ELF-1 (cell line): ENCODE measurements at places on chromosomes 16 and 17.
A peak's percentile ranks its signal among the peaks of the same experiment; 100 is the strongest.

DNA sequence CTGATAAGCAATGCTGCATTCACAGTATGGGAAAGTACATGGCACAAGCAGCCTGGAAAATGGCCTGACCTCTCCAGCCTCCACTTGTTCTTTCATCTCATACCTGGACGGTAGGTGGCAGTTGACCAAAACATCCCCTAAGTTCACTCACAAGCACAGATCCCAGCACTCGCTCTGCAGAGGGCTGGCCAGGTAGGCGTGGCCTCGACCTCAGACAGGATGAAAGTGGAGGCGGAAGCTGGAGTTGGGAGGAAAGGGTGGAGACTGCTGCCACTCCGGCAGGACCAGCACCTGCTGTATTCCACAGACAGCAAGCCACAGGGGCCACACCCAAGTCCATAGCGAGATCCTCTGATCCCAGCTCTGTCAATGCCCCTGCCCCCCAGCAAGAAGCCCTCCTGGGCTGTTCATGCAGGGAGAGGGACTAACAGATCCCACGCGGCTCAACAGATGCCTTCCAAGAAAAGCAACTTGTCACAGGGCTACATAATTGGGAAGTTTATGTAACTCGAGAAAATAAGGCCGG lies 31.3 kb downstream of the ZCCHC14 start:
- DNase-seq: peak; percentile 96

DNA sequence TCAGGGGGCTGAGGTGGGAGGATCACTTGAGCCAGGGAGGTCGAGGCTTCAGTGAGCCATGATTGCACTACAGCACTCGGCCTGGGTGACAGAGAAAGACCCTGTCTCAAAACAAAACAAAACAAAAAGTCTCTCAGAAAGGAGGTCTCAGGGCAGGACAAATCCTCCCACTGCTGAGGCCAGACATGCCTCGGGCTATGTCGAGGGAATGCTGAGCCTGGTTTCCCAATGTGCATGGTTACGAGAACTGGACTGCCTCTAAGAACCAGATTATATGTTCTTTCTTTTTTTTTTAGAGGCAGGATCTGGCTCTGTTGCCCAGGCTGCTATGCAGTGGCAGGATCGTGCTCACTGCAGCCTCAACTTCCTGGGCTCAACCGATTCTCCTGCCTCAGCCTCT lies 27.6 kb downstream of the TRAP1 start:
- peak; percentile 63 for DNase-seq

DNA sequence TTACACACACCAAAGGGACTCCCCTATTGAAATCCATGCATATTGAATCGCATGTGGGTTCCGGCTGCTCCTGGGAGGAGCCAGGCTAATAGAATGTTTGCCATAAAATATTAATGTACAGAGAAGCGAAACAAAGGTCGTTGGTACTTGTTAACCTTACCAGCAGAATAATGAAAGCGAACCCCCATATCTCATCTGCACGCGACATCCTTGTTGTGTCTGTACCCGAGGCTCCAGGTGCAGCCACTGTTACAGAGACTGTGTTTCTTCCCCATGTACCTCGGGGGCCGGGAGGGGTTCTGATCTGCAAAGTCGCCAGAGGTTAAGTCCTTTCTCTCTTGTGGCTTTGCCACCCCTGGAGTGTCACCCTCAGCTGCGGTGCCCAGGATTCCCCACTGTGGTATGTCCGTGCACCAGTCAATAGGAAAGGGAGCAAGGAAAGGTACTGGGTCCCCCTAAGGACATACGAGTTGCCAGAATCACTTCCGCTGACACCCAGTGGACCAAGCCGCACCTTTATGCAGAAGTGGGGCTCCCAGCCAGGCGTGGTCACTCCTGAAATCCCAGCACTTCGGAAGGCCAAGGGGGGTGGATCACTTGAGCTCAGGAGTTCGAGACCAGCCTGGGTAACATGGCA lies 2.2 kb downstream of the GAA start:
- no peak for DNase-seq

DNA sequence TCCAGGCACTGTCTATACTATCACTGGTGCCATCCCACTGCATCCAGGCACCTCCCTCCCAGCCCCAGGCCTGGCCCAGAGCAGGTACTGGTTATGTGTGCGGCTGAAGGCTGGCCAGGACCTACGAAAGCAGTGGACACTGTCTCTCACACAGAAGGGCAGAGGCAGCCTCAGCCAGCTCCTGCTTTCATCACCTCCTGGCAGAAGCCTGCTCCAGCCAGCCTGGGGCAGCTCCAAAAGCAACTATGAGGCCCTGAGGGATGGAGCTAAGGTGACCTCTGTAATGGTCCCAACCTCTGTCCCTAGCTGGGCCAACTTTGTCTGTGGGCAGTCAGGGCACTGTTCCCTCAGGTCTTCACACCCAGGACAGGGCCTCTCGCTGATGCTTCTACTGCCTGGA lies 18.8 kb downstream of the HSD11B2 start:
- no peak for DNase-seq

- DNase-seq: no peak
Measured at GRCh38 chr16:84048871-84049270, 6.3 kb upstream of the SLC38A8 start.

DNA sequence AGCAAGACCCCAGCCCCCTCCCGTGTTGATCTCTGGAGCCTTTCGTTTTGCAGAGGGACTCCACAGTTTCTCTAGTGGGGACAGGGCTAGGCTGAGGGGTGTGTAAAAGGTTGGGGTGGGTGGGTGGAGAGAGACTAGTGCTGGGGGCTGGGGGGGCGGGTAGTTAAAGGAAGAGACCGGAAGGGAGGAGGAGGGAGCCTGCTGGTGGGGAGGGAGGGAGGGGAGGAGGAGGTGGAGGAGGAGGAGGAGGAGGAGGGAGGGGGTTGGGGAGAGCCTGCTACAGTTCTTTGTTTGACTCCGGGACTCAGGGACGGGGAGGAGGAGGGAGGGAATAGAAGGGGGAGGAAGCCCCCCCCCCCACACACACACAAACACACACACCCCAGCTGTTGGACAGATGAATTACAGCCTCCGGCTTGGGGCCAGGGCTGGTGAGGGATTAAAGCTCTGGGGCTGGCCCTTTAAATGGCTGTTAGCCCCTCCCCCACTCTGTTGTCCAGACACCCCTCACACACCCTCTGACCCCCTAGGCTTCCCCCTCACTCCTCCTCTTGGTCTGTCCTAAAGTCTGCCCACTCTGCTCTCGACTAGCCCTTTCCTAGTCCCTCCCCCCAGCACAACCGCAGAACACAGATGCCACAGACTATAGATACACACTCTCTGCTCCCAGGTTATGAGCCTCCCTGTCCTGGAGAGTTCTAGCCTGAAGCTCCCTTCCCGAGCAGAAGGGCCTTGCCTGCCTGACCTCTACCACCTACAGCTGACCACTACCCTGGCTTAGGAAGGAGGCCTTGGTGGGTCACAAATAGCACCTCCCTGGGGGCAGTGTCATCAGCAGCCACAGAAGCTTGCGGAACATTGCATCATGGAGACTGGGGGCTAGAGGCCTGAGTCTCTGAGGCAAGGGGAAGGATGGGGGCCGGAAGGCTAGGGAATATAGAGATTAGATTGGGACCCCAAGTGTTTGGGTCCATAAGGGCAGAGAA lies 4.4 kb downstream of the KDM6B start:
- DNase-seq: peak; percentile 85

DNA sequence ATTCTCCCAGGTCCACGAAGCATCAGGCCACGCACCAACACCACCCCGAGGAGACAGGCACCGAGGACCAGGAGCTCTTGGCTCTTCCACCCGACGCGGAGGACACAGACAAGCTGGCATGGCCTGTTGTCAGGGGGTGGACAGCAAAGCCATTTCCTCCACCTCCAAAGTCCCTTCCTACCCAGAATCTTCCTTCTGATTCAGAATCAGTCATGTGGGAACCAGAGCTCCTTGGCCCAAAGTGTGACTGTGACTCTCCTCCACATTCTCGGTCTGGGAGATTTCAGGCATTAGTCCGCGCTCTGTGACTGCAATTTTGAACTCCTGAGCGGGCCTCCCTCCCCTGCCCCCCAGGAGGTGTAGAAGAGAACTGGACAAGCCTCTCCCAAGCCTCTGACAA lies 9.2 kb downstream of the DNAH17 start:
- DNase-seq: no peak

DNA sequence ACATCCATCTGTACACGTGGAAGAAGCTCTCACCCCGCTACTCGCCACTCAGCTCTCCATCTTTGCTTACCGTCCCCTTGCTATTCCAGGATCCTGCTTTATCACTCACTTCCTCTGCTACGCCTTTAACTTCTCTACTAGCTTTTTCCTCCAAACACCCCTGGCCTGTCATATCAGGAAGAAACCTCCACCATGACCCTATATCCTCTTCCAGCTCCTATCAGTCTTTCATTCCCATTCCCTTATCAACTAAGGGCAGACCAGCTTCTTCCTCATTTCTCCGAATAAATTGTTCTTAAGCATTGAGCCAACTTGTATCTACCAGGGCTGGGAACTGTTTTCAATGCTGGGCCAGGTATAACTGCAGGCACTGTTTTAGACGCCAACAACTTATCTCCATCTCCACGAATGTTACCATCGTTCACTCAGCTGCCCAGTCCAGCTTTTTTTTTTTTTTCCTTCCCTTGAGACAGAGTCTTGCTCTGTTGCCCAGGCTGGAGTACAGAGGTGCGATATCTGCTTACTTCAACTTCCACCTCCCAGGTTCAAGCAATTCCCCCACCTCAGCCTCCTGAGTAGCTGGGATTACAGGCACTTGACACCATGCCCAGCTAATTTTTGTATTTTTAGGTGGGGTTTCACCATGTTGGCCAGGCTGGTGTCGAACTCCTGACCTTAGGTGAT lies 4.3 kb downstream of the IQCK start:
- DNase-seq: no peak

- DNase-seq: peak; percentile 85
Measured at GRCh38 chr17:32998111-32998886, 6.7 kb downstream of the SPACA3 start.

GRCh38 chr17:27545562-27546229 lies 85.3 kb upstream of the LGALS9 start:
- DNase-seq: no peak

GRCh38 chr16:11302977-11303376 lies 21.8 kb upstream of the PRM1 start:
- DNase-seq: no peak

GRCh38 chr17:60481604-60482003 lies 44.4 kb downstream of the APPBP2 start:
- no peak for DNase-seq

DNA sequence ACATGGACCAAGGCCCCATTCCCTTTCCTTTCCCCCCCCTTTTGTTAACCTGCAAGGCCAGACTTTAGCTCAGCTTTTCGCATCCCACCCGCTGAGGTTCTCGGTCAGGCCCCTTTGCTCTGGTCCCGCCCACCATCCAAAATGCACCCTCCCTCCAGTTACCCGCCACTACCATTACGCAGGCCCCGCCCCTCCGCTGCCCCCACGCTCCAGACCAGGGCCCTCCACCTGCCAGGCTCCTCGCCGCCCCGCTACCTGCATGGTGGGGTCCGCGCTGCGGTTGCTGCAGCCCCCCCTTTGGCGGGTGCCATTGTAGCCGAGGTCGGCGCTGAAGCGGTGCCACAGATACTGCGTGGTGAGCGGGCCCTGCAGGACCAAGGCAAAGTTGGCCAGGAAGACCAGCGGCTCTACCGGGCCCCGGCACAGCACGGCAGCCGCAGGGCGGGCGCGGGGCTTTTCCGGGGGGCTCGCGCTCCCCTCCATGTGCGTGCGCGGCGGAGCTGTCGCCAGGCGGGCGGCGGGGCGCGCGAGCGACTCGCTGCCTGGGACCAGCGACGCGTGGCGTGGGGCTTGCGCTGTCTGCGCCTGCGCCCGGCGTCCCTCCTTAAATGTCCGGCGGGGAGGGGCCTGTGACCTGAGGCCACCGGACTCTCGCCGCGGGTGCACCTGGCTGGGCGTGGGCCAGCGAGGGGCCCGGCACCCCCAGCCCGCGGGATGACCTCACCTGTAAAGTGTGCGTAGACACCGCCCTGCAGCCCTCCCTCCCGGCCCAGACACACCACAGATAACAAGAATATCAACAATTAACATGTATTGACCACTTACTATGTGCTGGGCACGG lies at the start of gene SLC46A1:
Gene SLC46A1 (minus strand): TSS at position 581 of the 841 bp plus-strand sequence. CDS start 98 bp downstream, at position 483.
- DNase-seq: peak; percentile 50

GRCh38 chr17:66230922-66231591 lies 1.8 kb upstream of the APOH start:
- DNase-seq: no peak

DNA sequence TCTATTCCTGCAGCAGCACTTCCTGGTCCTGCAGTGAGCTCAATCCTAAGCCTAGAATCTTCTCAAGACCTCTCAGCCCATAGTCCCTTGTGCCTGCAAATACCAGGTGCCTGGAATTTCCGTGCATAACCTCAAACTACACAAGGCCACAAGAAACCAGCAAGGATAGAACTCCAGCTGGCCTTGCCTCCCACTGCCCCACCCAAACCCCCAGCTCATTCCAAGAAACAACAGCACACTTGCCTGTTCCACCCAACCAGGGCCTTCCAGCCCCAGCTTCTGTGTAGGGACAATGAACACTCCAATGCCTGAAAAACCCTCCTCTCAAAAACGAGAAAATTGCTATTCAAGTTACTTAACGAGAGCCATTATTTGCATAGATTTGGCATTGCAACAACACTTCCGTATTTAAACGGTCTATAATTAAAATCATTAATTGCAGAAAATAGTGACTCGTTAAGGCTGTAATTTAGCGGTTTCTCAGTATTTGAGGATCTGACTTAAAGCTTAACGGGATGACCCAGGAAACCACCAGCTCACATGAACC lies 147.0 kb downstream of the C16orf78 start:
- no peak for DNase-seq

DNA sequence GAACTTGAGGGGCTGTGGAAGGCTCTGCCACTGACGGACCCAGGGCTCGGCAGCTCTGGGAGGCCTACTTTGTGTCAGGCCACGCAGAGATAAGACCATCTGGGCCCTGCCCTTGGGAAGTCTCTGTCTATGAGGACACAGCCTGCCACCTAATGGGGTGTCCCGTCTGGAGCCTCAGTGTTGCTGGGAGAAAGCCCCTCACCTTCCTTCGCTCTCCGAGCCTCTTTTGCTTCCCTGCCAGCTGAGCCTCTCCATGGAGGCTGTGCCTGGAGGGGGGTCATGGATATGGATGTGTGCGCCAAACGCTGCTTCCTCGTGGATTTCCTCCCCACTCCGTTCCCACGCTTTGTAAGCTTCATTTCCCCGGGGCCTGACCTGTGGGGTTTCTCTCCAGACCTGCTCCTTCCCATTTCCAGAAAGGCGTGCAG lies 228.8 kb downstream of the SEC14L1 start:
- no peak for DNase-seq

GRCh38 chr16:4477966-4478365 lies 1.8 kb downstream of the HMOX2 start:
- peak; percentile 46 for DNase-seq

DNA sequence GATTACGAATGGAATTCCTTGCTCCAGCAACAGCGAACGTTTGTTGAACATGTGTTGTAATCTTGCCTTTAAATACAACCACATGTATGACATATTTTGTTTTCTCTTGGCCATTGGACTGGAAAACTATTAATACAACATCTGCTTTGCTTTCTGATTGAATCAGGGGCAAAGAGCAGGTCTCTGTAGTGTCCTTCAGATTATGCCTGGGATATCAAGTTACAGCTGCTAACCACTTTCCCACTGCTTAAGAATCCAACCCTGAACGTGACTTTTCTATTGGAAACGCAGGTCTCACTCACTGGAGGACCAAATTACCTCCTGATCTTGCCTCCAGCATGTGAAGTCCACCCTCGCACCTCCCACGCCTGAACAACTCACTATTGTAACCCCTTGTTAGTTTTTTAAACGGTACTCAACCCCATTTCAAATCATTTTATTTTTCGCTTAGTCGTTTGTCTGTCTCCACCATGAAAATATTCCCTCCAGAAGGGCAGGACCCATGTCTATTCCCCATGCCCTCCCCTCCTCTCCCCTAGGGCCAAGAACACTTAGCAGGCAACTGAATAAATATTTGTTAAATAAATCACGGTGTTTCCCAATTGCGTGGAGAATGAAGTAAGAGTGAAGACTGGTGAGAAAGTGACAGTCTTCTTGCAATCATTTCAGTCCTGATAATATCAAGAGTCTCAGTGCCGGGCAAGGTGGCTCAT lies 57.4 kb upstream of the MRTFB start:
- no peak for DNase-seq
